Stimulated activated CD8-positive, alpha-beta memory T cell treated with anti-CD3 and anti-CD28 coated beads, Interleukin-4, amount 100 ng/mL, for 1 hour (primary cell): ENCODE measurements at places on chromosomes 16 and 17.

DNA sequence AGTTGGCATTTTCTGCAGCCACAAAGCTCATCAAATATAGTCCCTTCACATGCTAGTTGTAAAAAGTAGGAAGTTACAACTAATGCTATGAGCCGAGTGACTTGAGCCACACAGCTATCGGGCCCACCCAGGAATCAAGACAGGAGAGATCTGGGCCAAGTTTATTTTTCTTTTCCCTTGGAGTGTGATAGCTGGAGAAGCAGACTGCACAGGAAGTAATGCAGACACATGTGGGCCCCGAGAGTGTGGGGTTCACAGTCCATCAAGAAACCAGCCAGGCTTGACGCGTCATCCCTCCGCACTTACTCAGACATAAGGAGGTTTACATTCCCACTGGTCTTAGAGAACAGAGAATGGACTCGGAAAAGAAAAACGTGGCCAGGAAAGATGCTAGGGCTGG lies 403.1 kb upstream of the CDH11 start:
- no peak for DNase-seq

DNA sequence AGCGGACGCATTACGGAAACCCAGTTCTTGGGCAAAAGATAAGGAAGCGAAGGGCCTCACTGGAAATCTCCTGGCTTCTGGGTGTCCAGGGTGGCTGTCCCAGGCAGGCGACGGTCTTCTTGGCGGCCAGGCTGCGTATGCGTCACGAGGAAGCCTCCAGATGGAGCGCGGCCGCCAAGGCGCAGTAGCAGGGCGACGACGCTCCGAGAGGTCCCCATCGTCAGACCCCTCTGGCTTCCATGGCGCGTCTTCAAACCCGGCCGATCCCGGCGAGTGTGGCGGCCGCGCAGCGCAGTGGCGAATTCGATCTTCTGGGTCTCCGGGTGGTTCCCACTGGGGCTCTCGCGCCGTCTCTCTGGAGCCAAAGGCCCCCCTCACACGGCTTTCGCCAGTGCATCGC lies 13.8 kb upstream of the ANKRD40CL start:
- DNase-seq = no peak

DNA sequence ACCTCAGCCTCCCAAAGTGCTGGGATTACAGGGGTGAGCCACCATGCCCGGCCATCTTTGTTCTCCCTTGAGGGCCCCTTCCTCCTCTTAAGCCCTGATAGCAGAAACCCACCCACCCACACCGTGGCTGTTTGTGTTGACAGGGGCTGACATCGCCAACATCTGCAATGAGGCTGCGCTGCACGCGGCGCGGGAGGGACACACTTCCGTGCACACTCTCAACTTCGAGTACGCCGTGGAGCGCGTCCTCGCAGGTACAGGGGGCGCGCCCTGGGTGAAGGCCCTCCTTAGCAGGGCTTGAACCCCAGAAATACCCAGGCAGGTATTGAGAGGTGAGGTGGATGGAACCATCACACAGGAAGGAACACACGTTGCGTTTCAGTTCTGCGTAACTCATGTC lies 12.6 kb upstream of the RPL13 start:
- DNase-seq = no peak

GRCh38 chr17:27807567-27808470 lies 7.5 kb upstream of the NOS2 start:
- peak; percentile 29 for DNase-seq

DNA sequence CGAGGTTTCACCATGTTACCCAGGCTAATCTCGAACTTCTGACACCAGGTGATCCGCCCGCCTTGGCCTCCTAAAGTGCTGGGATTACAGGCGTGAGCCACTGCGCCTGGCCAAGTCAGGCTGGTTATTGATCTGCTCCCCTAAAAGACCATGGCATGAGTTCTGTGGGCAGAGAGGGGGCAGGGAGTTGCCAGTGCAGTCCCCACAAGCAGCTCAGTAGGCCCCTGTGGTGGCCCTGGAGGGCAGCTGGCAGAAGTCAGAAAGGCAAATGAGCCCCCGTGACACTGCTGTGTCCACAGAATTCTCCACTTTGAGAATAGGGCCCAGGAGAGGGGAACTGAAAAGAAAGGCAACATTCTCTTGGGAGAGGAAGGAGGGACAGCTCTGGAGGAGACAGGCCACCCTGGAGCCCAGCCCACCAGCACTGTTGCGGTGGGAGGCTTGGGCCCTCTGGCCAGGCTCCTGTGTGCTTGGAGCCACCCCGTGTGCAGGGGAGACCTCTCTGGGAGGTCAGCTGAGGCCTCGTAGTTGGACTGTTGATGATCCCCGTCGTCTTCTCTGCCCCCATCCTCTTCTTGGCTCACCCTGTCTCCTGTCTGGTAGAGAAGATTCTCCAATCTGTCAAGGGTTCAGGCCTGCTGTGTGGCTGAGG lies 2.1 kb upstream of the AMDHD2 start:
- no peak for DNase-seq

GRCh38 chr17:32654324-32654723 lies 167.5 kb downstream of the CDK5R1 start:
- DNase-seq = no peak

DNA sequence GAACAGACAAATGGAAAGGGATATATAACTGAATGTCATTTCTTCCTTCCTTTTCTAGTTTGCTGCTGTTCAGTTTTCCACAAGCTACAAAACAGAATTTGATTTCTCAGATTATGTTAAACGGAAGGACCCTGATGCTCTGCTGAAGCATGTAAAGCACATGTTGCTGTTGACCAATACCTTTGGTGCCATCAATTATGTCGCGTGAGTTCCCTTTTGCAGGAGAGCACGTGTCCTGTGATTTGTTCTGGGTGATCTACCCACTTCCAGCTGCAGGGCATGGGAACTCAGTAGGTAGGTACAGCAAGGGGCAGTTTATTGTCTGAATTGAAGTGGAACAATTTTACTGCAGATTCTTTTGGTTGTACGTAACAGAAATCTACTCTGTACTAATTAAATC lies 8.8 kb downstream of the ITGAL start:
- no peak for DNase-seq

DNA sequence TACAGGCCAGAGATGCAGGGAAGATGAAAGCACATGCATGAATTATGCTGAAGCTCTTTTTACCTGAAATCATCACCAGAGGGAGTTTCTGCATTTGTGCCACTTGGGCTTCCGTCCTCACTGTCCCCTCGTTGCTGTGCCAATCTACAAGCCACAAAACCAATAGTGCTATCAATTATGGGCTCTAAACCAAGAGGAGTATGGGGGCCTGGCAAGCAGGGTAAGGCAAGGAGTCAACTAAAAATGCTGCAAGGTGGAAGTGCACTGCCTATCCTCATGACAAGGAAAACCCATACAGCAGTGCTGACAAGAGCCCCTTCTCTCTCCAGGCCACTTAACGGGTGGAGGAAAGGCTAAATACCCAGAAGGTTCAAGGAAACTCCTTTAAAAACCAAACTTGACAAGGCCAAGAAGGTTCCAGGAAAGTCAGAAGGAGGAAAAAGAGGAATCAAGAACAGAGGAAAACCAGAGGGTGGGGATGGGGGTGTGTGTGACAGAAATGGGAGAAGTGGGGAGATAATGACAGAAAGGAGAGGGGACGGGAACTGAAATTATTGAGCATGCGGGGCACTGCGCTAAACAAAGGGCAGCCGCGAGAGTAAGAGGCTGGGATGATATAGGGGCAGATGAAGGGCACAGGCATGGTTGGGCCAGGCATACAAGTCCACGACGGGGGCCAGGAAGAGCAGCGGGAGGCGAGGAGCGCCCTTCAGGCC lies 674 bp downstream of the C17orf75 start:
- no peak for DNase-seq

- DNase-seq = no peak
Observed at GRCh38 chr16:15452246-15452855, 18.0 kb downstream of the BMERB1 start.

DNA sequence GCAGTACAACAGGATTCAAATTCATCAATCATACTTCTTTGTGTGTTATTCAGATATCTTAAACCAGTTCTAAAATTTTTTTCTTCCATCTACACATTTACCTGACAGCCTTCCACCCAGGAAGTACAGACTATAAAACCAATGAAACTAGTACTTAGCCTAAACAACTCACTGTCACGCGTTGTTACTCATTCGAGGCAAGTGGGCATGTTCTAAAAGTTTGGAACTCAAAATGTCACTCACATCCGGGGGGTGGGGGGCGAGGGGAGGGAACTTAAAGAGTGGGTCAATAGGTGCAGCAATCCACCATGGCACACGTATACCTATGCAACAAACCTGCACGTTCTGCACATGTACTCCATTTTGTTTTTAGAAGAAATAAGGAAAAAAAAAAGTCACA lies 90.4 kb upstream of the PLEKHM1 start:
- DNase-seq = no peak

GRCh38 chr16:10878644-10879501 lies 1.9 kb downstream of the CIITA start:
- DNase-seq = no peak

- no peak for DNase-seq
Observed at GRCh38 chr17:35117984-35118383, 1.7 kb downstream of the RAD51D start.

DNA sequence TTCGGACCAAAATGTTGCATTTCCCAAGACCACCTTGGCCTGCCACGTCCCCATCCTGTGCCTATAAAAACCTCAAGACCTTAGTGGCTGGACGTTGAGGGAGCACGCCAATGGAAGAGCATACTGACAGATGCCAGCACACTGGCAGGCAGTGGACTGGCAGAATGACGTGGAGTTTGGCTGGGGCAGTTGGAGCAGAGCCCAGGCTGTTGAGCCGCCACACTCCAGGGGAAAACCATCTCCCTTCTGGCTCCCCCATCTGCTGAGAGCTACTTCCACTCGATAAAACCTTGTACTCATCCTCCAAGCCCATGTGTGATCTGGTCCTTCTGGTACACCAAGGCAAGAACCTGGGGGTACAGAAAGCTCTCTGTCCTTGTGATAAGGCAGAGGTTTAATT lies 494.1 kb downstream of the CDH11 start:
- DNase-seq = no peak

GRCh38 chr17:14427900-14428647 lies 127.2 kb downstream of the HS3ST3B1 start:
- peak; percentile 8 for DNase-seq

GRCh38 chr16:47612711-47613110 lies 151.6 kb downstream of the PHKB start:
- DNase-seq = no peak

DNA sequence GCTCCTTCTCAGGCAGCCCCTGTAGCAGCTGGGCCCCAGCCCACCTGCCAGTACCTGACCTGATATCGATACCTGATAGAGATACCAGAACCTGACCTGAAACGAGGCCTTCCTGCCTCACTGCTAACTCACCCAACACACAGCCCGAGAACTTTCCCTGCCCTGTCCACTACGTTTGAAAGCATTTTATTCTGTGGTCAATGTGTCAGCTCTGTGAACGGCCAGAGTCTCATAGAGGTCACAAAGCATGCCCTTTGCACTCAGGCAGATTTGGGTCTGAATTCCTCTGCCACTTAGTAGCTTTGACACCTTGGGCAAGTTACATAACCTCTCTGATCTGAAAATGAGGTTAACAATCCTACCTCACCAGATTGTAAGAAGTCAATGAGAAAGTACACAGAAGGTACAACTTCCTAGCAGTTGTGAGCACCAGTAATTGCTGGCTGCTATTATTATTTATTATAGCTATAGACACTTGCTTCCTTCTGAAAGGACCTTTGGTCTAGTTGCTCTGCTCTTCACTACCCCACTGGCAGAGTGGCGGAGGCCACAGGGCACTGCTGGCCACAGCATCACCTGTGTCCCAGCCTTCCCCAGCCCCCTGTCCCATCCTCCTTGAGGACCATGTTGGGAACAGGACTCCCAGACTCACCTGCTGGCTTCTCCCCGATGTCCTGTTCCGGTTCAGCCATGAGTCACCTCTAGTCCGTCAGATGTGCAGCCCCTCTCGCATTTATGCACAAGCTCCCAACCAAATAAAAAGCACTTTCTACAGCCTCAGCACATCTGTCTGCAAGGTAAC lies 895 bp downstream of the ANKRD40CL start:
- DNase-seq = no peak

DNA sequence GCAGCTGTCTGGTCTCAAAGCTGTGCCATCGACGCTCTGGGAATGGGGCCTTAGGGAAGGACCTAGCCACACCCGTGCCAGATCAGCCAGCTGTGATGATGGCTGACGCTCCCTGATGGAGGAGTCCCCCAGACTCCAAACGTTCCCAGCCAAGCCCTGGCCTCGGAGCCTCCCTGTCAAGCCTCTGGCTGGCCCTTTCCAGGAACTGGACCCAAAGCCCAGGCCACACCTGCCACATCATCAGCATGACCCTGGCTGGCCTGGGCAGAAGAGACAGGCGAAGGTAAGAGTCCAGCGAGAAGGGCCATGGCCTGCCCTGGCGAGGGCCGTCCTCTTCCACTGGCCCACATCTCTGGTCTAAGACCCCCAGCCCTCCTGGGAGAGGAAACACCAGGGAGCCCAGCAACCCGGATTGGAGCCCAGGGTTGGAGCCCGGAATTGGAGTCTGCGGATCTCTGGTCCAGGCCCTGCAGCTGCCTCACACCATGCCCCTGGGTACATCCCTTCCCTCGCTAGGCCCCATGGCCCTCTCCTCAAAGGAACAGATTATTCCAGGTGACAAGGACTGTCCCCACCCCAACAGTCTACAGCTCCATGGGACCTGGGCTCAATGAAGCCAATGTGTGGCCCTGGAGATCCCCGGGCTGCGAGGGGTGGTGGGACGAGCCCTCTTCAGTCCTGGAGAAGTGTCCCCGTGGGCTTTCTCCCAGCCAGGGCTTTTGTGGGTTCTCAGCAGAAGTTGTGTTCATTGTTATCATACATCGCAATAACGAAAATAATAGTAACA lies 105.1 kb upstream of the TNRC6C start:
- no peak for DNase-seq

- no peak for DNase-seq
Observed at GRCh38 chr17:67262435-67263117, 17.6 kb upstream of the HELZ start.

- no peak for DNase-seq
Observed at GRCh38 chr16:49921106-49921505, 65.2 kb upstream of the ZNF423 start.

DNA sequence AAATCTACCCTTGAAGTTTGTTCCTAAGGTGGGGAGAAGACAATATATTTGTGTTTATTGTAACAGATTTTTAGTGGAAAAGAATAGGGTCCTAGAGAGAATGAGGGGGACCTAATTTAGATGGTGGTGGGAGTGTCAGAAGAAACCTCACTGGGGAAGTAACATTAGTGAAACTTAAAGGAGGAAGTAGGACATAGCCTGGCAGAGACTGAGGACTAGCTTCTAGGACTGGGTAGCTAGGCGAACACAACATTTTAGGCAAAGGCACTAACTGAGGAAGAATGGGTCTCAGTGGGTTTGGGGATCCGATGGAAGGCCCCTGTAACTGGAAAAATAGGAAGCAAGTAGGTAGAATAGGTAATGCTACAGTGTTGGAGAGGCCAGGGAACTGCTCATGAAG lies 4.2 kb upstream of the ARL2BP start:
- DNase-seq = no peak

- no peak for DNase-seq
Observed at GRCh38 chr17:38917259-38917658, 8.2 kb upstream of the LASP1NB start.
